Activated effector memory CD4-positive, alpha-beta T cell treated with anti-CD3 and anti-CD28 coated beads, Interleukin-2, amount 50 U/mL, for 16 hours (primary cell): ENCODE measurements at places on chromosomes 7 and 10.
A peak's percentile ranks its signal among the peaks of the same experiment; 100 is the strongest.

DNA sequence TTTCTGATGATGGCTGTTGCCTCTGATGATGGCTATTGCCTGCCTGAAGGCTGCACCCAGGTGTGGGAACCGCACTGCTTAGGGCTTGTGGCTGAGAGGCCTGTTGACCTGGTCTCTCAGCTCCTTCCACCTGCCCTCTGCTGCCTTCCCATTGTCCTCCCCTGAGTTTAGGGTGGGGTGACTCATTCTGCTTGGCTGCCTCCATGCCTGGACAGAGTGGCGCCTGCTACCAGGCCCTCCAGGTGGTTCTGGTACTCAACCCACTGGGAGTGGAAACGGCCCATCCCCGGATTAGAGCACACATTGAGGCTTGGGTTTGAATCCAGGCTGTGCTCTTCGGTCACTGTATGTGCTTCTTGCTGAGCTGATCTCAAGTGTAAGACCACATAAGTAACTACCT is 120.6 kb downstream of the SEM1 start:
- no peak for DNase-seq

DNA sequence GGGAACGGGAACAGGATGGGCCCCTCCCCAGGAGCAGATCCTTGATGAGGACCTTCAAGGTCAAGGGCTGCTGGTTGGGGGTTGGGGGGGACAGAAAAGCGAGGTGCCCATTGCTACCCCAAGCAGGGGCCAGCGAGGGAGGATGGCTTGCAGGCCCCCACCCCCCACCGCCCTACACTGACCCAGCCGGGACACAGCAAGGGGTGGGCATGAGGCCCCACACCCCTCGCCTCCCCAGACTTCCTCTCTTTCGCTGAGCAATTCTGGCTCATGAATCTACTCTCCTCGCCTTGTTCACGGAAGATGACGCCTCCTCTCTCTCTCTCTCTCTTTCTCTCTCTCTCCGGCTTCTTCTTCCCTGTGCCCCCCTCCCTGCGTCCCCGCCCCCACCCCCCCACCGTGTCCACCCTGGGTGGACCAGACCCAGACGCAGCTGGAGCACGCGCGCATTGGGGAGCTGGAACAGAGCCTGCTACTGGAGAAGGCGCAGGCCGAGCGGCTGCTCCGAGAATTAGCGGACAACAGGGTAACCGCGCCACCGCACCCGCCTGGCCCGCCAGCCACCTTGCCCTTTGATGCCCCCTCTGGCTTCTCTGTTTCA is 81.1 kb upstream of the GTF2IRD1 start:
- DNase-seq = no peak

DNA sequence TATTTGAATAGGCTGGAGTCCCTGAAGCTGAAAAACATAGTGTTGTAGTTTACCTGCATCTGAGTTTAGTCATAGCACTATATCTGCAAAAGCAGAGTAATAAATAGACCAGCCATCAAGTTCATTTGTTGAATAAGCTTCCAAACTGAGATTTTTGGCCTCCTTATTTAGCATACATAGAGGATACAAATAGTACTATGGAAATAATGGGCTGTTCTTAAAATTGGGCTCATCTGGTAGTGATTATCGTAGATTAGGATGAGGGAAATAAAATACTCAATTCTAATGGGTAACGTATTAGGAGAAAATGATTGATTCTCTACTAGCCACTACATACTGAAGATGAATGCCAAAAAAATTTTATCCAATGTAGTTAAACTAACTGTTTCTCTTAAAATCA is 41.4 kb upstream of the TMEM196 start:
- no peak for DNase-seq

DNA sequence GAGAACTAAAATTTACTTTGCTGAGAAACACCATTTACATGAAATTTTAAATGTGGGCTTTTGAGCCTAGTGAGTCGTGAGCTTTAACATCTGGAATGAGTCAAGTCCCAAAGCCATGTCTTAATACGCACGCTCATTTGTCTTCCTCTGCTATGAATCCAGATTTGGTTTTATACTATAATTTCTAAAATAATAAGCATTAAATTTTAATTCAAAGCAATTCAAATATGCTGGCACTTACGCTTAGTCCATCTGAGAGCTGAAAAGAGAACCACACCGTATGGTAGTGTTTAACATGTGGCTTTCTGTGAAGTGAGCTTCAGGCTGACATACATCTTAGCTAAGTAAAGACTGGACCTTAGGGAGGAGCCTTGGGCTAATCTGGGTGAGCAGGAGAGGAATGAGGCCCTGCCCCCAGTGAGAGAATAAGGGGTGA is 52.2 kb downstream of the CUBN start:
- no peak for DNase-seq

DNA sequence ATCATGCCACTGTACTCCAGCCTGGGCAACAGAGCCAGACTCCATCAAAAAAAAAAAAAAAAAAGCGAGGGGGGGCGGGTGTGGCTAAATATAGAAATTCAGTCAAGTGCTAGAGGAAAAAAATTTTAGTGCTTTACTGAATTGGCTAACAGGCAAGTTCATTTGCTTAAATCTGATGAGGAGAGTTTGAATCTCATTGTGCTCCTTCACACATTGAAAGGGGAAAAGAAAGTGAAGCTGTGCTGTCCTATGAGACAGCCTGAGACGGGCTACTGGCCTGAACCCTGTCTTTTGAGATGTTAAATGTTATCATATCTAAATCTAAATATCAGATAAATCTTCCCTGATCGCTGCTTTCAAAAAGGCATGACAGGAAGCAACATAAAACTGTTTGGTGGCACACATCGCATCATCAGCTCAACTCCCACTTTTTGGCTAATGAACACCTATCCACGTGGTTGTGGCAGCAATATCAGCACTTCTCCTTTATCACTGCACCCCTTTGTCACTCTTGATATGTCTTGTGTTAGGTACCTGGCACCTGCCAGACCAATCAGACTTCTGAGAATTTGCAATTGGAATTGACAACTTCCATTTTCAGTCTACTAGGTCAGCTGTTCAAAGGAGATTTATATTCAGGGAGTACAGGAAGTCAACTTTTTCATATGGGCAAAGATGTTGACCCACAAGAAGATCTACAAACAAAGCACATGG is 14.0 kb upstream of the IFIT1B start:
- no peak for DNase-seq

GRCh38 chr10:35089611-35090161 is 455 bp downstream of the CUL2 start:
- DNase-seq = no peak

GRCh38 chr10:102927311-102928010 is 9.4 kb downstream of the CNNM2 start:
- DNase-seq = no peak

- DNase-seq = no peak
Observed at GRCh38 chr7:81993186-81993585, 223.3 kb upstream of the HGF start.

GRCh38 chr7:105352018-105352612 is 36.6 kb downstream of the SRPK2 start:
- peak; percentile 75 for DNase-seq

DNA sequence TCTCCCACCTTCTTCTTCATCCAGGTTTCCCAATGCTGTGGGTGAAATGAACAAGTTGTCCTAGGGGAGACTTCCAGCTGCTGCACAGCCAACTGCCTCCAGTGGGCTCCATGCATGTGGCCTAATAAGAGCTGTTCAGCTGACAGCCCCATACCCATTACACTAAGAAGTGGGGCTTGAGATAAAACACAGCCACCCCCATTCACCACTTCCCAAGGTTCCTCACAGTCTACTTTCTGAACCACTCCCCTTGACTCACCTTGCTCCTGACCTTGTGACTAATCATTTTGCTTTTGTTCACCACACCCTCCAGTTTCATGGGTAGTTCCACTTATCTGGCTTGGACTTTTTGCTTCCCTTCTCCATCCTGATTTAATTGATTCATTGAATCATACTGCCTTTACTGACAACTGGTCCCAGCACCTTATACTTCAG is 119.3 kb downstream of the CABCOCO1 start:
- no peak for DNase-seq

GRCh38 chr7:139683137-139683921 is 94.5 kb downstream of the HIPK2 start:
- no peak for DNase-seq

- DNase-seq = no peak
Observed at GRCh38 chr7:96899108-96899507, 106.2 kb upstream of the DLX6 start.

GRCh38 chr7:142176901-142177300 is 65.4 kb downstream of the MGAM2 start:
- no peak for DNase-seq

DNA sequence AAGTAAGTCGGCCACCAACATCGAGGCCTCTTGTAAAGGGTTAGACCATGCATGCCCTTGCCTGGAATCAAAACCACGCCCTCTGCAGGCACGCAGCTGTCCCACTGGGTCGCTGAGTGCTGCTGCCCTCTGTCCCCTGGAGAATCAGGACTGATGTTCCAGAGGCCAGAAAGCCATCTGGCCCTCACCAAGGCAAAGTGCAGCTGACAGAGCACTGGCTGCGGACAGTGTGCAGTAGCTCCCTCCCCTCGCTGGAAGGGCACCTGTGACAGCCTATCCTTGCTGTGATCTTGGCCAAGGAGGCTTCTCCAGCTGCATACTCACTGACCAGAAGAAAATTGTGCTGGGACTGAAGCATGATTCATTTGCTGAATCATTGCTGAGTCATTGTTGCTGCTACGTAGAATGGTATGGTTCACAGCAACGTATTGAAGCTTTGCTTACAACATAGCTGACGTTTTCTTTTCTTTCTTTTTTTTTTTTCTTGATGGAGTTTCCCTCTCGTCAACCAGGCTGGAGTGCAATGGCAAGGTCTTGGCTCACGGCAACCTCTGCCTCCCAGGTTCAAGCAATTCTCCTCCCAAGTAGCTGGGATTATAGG is 30.4 kb downstream of the DDC start:
- no peak for DNase-seq

DNA sequence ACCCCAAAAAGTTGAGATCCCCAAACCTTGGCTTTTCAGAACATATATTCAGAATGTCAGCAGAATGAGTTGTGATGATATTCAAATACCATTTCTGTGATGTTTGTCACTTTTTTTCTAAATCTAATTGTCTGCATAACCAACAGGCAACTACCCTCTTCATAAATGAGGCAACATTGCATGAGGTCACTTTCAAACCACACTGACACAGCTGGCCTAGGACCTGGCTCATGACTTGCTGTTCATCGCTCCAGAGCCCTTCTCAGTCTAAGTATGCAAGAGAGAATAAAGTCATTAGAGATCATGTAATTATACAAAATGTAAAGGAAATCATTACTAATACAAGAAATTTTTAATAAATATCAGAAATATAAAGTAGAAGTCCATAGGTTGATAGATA is 681.9 kb downstream of the GRM8 start:
- no peak for DNase-seq

- DNase-seq = no peak
Observed at GRCh38 chr10:97849103-97849686, 448 bp upstream of the GOLGA7B start.

GRCh38 chr7:95340491-95340890 is 16.2 kb upstream of the PON1 start:
- DNase-seq = no peak

GRCh38 chr10:15451137-15452094 is 80.3 kb upstream of the FAM171A1 start:
- DNase-seq = no peak

DNA sequence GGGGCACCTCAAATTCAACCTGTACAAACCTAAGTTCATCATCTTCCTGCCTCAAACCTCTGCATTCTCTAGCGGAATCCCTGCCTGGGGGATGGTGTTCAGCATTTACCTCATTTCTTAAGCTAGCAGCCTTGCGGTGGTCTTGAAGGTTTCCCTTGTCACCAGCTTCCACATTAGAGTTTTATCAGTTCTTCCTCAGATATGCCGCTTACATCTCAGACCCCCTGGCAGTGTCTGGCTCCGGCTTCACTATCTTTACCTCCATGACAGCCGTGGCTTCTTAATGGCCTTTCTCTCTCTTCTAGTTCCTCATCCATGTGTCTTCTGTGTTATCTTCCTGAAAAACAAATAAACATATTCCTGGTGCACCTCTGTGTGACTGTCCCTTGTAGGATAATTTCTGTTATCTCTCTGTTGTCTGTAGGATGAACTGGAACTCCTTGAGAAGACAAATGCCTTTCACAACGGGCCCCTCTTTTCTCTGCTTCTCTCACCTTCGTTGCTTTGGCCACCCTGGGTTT is 101.1 kb upstream of the BMPER start:
- DNase-seq = no peak

DNA sequence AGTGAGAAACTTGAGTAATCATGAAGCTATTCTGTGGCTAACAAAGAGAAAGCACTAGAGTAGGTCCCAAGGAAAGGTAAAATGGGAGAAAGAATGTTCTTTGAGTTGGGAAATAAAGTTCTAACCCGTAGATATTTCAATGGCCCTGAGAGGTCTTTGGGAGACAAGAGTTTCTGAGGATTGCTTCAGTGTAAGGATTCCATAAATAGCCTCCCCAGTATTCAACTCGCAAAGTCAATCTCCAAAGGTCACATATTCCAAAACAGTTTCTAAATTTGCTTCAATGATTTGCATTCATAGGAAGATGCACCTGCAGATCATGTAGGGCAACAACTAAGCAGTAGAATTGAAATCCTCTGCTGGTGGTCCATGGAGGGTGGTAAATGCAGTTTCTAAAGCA is 238.5 kb downstream of the TMEM178B start:
- no peak for DNase-seq

DNA sequence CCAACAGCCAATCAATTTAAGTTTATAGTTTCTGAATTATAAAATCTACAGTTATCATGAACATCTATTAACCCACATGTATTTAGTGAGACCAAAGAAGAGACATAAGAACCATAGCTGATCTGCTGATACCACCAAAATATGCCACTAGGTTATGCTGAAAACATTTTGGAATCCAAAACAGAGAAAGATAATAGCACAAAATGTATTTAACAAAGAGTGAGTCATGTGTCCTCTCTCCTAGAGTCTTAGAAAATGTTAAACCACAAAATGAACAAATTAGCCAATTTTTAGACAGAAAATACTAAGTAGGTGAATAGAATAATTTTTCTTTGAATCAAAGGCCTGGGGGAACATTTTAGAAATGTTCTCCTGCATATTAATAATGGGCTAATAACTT is 527.5 kb downstream of the GPAM start:
- no peak for DNase-seq

GRCh38 chr10:100972904-100973535 is 3.7 kb downstream of the SEMA4G start:
- no peak for DNase-seq

GRCh38 chr7:22476824-22477223 is 23.2 kb downstream of the STEAP1B start:
- no peak for DNase-seq

- DNase-seq = no peak
Observed at GRCh38 chr10:69682955-69683474, 53.0 kb downstream of the FAM241B start.

DNA sequence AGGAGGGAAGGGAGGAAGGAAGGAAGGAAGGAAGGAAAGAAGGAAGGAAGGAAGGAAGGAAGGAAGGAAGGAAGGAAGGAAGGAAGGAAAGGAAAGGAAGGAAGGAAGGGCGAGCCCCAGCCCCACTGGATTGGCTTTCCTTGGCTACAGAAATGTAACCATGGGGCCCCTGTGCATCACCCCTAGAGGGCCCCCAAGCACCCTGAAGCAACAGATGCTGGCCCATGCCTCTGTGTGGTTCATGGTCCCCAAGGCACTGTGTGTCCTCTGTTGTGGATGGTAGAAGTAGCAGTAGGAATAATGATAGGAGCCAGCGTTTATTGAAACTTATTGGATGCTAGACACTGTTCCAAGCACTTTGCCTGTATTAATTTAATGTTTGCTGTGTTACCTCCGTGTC is 116.6 kb upstream of the MACROH2A2 start:
- no peak for DNase-seq
